Ureter (tissue), 1 donor: ENCODE measurements at places on chromosomes 2 and 18.

DNA sequence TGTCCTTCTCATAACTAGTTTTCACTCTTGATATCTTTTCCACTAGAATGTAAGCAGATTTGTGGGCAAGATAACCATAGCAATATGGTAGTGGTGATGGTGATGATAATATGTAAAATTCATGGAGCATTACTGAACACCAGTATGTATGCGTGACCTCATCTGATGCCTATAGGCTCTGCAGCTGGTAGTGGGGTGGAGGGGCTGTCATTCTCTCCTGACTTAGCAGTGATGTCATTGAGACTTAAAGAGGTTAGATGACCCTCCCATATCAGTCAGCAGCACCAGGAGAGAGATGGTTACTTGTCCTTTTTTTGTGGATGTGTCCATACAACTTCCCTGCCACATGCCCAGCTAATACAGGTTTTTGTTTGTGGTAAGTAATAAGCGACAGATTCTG is 27.9 kb downstream of the PARD3B start:
- DNase-seq: no peak

DNA sequence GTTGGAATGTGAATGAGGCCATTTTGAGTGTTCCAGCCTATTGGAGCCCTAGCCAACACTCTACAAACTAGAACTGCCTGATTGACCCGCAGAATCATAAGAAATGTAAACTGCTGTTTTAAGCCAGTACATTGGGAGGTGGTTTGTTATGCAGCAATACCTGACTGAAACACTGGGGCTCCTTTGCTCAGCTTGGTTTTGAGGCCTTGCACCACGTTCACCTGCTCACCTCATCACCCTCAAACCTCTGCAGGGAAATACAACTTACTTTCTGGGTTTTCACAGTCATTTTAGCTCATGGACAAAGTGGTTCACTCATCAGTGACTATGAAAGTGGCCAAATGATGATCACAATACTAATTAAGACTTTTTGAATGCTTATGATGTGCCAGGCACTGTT is 10.9 kb upstream of the DARS1 start:
- DNase-seq: no peak

DNA sequence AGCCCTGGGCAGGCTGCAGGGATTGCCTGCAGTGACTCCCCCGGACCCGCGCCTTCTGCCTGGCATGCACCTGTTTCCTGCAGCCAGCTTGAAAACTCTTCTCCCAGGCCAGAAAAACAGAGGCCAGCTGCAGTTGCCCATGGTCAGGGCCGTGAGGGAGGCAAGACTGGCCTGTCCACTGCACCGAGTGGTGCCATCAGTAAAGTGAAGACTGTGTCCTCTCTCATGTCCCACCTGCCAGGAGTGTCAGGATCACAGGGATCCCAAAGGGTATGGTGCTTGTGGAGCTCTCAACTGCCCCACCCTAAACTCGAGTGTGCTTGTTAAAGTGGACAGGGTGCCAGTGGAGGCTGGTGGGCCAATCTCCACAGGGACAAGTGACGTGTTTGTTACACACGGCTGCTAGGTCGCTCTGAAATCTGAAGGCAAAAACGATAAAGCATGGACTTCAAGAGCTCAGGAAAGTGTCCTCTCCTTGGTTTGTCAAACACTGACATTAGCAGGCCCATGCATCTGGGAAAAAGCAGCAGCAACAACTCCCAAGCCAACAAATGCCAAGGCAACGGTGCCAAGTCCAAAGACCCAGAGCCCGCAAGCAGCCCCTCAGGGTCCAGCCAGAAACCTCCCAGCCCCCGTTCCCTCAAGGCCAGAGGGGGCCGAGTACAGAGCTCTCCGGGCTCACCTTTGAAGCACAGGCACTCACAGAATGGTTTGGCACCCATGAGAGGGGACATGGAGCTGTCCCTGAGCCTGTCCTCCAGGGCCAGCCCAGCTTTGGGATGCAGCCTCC is 213.2 kb downstream of the HDAC4 start:
- DNase-seq: no peak

DNA sequence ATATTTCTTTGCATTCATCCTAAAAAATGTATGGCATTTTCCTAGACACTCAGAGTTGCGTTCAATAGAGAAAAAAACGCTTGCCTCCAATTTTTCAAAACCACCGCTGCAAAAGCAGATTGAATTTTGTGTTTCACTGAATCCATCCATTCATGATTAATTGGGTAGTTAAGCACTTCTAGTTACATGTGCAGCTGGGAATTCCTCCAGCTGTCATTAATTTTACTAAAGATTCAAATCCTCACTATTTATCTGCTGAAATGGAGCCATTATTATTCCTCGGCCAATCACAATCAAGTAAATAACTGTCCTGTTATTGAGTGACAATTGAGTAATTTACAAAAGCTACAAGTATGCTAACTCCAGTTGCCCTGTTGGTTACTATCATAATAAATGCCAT is 75.8 kb upstream of the ARL5A start:
- DNase-seq: no peak

- DNase-seq: no peak
Observed at GRCh38 chr2:196041786-196042185, 26.9 kb downstream of the DNAH7 start.

DNA sequence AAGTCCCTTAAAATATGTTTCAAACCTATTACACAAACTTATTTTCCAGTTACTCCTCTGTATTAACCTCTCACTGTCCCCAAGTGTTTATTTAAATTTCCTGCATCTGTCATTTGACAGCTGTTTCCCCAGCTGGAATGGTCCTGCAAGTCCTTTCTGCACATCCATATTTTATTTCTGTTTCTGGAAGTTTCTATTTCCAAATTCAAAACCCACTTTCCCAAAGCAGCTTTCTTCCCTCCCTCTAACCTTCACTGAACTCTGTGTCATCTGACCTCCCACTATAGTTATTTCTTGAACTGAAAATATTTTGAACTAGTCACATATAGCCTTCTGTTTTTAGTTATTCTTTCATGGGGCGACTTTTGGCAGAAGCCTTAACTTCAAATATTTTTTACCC is 459.4 kb upstream of the MC4R start:
- DNase-seq: no peak

GRCh38 chr2:156436497-156437085 is 412 bp downstream of the GPD2 start:
- no peak for DNase-seq

GRCh38 chr2:217960351-217960750 is 42.4 kb downstream of the TNS1 start:
- no peak for DNase-seq

GRCh38 chr2:143965493-143966164 is 554.3 kb downstream of the ZEB2 start:
- no peak for DNase-seq

- no peak for DNase-seq
Observed at GRCh38 chr2:190603374-190603773, 45.5 kb upstream of the NAB1 start.

- DNase-seq: no peak
Observed at GRCh38 chr2:17242813-17243485, 275.3 kb downstream of the RAD51AP2 start.
